Stimulated activated CD4-positive, alpha-beta T cell treated with anti-CD3 and anti-CD28 coated beads, TNF-alpha, amount 100 ng/mL, for 1 hour (primary cell): ENCODE measurements at places on chromosomes 3 and 15.
A peak's percentile ranks its signal among the peaks of the same experiment; 100 is the strongest.

DNA sequence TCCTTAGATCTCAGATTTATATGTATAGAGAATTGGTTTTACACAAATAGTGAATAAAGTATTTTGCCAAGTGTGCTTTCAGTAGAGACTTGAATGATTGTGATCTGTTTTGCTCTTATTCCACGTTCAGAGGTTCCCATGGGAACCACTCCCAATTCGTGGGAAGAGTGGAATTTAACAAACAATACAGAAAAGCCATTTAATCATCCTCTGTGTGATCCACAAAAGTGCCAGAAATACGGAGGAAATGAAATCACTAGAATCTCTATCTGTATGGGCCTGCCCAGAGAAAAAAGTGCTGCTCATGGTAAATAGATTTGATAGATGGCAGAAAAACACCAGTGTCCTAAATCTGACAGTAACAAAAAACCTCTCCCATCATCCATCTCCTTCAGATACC is 56.0 kb downstream of the CNTN4 start:
- no peak for DNase-seq

DNA sequence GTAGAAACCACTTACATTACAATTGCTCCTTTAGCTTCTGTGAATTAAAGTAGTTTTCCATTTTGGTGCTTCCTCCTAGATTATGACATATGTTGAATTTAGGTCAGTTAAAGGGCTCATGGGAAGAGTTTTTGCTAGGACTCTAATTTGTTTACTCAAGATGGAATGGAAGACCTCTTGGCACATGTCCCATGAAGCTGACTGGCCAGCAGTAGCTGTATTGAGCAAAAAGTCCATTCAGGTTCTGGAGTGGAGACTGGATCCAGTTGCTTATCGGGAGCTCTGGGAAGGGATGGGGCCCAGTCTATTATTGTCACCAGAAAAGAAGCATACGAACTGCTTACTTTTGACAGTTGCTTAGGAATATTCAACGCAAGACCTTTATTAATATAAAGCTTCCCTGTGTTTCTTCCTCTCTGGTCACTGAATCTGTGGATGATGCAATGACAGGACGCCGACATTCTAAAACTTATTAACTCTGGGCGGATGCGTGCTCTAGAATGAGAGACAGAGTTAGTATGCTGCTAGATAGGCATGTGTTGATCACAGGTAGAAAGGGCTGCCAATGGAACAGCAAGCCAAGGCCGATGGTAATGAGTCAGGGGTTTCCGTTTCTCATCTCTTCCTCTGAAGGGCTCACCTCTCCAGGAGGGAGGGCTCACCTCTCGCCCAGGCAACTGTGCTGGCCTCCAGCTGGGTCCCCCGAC is 155.8 kb downstream of the NR1D2 start:
- no peak for DNase-seq

GRCh38 chr3:5116538-5116937 is 5.6 kb upstream of the ARL8B start:
- DNase-seq, result no peak

DNA sequence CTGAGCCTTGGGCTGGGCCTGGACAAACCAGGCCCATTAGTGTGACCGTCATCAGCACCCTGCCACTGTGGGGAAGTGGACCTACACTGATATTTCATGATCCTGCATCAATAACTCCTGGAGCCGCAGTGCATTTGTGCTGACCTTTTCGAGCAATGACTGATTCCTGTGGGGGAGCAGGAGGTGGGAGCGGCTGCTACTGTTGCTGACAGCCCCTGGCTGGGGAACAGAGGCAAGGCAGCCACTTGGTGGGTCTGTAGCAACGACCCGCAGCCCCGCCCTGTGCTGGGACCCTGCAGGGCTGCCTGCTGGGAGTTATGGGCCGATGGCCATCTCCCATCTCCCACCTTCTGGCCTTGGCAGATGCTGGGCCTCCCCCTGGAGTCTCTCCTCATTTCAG is 42.1 kb downstream of the CCDC33 start:
- no peak for DNase-seq

- peak; percentile 16 for DNase-seq
These were observed 119.9 kb downstream of the LMLN start for GRCh38 chr3:198079771-198080520.

- no peak for DNase-seq
These were observed 38.4 kb upstream of the RBM5 start for GRCh38 chr3:50050361-50050760.

GRCh38 chr3:187996609-187997008 is 157.3 kb upstream of the LPP start:
- DNase-seq, result no peak

- DNase-seq, result no peak
These were observed 107.4 kb upstream of the SLC6A6 start for GRCh38 chr3:14295037-14295436.

DNA sequence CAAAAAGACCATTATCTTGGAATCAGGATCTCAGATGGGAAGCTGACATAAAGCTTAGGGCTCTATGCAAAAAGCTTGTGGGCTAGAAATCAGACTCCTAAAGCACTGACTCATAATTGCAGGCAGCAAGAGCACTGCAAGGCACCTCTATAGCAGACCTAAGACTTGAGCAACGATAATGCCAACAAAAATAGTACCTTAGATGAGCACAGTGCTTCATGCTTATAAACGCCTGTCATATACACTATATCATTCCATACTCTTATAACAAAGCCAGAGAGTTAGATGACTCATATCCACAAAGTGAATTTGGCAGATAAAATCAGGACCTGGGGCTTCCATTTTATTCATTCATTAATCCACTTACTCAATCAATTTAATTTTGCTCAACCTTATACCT is 560.8 kb downstream of the MCTP2 start:
- no peak for DNase-seq

DNA sequence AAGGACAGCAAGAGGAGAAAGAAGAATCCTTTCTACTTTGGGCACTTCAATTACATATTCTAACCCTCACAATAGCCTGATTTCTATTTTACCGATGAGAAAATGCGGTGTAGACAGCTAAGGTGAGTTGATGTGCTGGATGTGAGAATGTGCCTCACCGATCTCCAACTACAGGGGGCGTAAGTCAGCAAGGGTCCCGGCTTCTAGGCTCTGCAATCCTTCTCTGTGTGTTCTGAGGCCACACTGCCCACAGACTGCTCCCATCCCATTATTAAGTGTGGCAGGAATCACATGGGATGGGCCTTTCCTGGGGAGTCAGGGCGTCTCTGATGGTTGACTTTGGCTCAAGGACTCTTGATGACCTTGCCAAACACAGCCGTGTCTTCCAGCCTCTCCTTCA is 23.6 kb upstream of the RPL35A start:
- DNase-seq, result no peak

DNA sequence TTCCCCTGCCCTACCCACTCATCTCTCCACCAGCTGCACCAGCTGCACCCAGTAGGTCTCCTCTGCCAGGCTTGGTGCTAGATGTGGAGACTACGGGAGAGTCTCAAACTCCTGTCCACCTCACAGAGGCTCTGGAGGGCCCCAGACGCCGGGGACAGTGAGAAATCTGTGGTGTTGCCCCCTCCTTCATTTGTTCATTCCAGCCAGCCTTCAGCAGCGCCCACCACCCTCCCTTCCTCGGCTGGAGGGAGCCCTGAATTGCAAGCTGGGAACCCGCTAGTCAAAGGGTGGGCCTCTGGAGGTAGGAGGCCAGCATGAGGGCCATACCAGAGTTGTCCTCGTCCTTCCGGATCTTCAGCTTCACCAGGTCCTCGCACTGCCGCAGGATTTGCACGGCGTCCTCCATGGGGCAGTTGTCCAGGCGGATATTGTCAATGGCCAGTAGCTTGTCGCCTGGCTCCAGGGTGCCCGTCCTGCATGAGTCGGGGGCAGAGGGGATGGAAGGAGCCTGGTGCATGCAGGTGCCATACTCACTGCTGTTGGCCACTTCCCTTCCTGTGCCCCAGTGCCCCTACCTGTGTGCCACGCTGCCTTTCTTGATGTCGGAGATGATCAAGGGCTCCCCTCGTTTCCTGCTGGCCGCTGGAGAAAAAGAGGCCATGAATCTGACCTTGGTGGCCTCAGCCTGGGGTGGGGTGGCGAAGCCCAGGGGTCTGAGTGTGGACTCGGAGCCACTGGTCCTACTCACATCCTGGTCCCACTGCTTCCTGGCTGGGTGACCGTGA is 29.1 kb downstream of the GRIP2 start:
- no peak for DNase-seq

DNA sequence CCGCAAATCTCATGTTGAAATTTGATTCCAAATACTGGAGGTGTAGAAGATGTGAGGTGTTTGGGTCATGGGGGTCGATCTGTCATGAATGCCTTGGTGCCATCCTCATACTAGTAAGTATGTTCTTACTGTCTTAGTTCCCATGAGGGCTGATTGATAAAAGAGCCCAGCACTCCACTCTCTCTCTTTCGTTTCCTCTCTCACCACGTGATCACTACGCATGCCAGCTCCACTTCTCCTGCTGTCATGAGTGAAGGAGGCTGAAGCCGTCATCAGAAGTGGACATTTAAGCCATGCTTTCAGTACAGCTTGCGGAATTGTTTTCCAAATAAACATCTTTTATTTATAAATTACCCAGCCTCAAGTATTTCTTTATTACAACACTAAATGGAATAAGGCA is 6.1 kb downstream of the OR5H15 start:
- no peak for DNase-seq

- no peak for DNase-seq
These were observed 141.8 kb downstream of the UBE2E2 start for GRCh38 chr3:23344886-23345285.

DNA sequence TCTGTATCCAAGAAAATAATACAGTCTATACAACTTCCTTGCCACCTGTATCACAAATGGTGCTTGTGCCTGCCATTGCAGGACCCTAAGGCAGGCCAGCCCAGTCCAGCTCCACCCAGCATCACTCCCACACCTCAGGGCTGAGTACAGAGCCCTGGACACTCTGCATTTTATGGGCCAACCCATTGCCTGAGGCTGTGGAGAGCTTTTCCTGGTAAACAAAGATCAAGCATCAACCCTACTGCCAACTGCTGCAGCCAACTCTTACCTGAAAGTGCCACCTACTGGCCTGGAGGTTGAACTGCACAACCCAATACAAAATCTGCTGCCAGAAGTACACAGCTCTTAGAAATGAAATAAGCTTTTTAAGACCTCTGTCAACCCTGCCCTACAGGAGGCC is 1082.2 kb downstream of the NAALADL2 start:
- no peak for DNase-seq

- DNase-seq, result no peak
These were observed 154.4 kb downstream of the TUSC7 start for GRCh38 chr3:116863822-116864589.

DNA sequence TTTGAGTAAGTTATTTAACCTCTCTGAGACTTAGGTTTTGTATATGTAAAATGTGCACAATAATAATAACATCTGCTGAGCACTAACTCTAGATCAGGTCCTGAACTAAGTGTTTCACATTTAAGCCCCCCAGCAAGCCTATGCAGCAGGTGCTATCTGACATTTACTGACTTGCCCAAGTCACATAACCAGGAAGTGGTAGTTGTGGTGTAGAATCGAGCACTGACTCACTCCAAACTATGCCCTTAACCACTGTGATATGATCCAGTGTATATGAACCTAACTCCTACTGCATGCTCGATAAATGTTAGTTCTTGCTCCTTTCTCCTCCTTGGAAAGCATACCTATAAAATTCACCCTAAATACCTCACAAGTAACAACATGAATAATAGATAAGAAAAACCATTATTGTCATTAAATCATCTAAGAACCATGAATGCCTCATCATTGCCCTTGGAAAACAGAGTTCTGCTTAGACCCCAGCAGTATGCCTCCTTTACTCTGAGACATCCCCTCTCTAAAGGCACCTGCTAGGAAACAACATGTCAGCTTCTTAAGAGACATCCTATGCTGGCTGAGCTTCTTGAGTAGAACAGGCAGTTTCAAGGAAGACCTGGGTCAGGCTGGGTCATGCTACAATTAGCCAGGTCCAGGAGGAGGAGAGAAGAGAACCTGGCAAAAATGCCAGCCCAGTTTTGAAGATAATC is 3.0 kb upstream of the SHC4 start:
- no peak for DNase-seq

- no peak for DNase-seq
These were observed 56.7 kb downstream of the HACD2 start for GRCh38 chr3:123528130-123528529.

- no peak for DNase-seq
These were observed 173.4 kb downstream of the MYRIP start for GRCh38 chr3:39982665-39983357.
